ENCODE measurements at places on chromosomes 7 and 10. TPM values are rescaled to one million over a fixed set of nuclear protein-coding genes. Genes with fewer than 3 reads are reported as not detected.

The BCAP29 gene
- polyA plus RNA-seq = 42.0 TPM

DNA sequence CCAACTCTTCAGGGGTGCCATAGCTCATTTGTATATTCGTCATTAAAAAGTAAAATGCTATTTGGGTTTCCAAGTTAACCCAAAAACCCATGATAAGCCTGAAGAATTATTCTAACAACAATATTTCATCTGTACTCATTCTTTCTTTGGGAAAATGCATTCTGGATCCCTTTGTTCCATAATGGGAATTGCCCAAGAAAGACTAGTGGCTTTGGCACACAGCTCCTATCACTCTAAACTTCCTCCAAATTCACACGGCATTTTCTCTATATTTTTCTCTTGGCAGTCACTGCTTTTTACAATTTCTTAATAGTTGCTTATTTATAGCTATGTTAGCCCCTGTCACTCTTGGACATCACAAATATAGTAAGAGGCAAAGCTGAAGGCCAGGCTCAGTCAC is 29.1 kb downstream of the CHCHD3 start:
- no peak for DNase-seq

DNA sequence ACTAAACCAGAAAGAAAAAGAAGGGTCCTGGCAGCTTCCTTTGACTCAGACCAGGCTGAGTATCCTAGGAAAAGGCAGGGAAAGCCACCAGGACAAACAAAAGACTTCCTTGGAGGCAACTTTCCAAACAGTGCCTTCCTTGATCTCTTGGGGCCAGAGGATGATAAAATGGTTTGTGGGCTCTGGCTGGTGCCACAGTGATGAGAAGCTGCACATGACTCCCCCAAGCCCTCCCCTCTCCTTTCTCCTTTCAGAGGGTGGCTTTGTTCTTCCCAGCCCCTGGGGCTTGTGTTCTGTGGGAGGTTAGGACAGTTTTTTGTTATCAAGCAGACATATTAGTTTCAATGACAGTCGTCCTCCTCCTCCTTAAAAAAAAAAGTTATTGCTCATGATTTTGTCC is 183.2 kb downstream of the SEM1 start:
- no peak for DNase-seq

The CADPS2 gene
- 3.9 TPM for polyA plus RNA-seq

DNA sequence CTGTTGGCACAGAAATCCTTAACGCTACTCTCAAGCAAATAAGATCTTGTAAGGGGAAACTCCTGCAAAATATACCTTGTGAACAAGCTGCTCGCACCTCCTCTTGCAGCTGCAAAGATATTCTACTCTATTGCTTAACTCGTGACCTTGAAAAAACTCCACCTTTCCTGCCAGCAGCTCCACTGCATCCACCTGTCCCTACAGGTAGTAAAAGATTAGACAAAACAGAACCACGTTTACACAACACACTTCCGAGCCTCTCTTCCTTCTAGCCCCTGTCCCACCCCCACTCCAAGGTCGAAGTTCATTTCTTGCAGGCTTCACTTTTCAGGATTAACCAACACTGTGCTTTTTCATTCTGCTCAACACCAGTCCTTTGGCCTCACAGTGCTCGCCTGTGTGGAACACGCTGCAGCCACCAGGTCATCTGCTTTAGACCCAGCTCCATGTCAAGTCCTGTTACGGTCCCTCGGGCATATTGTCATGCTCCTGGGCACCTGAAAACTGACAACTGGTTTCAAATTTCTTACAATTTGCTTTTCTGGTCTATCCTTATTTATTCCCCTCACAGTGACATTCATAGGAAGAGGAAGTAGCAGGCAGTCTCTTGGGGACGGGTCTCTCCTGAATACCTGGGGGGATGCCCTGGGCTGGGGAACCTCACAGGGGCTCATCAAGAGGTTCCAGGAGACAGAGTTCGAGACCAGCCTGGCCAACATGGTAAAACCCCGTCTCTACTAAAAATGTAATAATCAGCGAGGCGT is 165.8 kb upstream of the KLF14 start:
- DNase-seq = no peak

The AGBL3 gene
- 4.9 TPM for polyA plus RNA-seq

The BTAF1 gene
- 23.7 TPM for polyA plus RNA-seq

- no peak for DNase-seq
These were observed 5.1 kb upstream of the MYL7 start for GRCh38 chr7:44145969-44146911.

The CALHM1 gene
- 0.04 TPM for polyA plus RNA-seq

- DNase-seq = no peak
These were observed 172.8 kb downstream of the TRIL start for GRCh38 chr7:28785041-28785995.

- no peak for DNase-seq
These were observed 594.3 kb downstream of the REEP3 start for GRCh38 chr10:64115471-64115870.

- no peak for DNase-seq
These were observed 70.0 kb downstream of the CRTAC1 start for GRCh38 chr10:97960269-97961056.

GRCh38 chr7:8184221-8184620 is 77.7 kb downstream of the ICA1 start:
- DNase-seq = no peak

The CDC14C gene
- not detected for polyA plus RNA-seq

The HMX2 gene
- not detected for polyA plus RNA-seq

- DNase-seq = no peak
These were observed 22.4 kb downstream of the GPR141 start for GRCh38 chr7:37705976-37706375.

The CHST3 gene
- 12.4 TPM for polyA plus RNA-seq

- DNase-seq = no peak
These were observed 93.8 kb downstream of the WDR37 start for GRCh38 chr10:1149793-1150637.

DNA sequence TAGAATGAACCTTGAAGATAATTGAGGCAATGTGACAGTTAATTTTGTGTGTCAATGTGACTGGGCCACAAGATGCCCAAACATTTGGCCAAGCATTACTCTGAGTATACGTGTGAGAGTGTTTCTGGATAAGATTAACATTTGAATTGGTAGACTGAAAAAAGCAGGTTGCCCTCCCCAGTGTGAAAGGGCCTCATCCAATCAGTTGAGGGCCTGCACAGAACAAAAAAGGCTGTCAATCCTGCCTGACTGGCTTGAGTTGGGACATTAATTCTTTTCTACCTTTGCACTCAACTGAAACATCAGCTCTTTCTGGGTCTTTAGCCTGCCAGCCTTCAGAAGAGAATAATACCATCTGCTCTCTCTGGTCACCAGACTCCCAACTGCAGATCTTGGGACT is 56.6 kb upstream of the PDE1C start:
- no peak for DNase-seq

The IFIT2 gene
- 5.5 TPM for polyA plus RNA-seq

The SUN3 gene
- not detected for polyA plus RNA-seq

The PON1 gene
- polyA plus RNA-seq = 0.47 TPM

The DKK1 gene
- polyA plus RNA-seq = 0.53 TPM

The CARD11 gene
- 0.67 TPM for polyA plus RNA-seq

DNA sequence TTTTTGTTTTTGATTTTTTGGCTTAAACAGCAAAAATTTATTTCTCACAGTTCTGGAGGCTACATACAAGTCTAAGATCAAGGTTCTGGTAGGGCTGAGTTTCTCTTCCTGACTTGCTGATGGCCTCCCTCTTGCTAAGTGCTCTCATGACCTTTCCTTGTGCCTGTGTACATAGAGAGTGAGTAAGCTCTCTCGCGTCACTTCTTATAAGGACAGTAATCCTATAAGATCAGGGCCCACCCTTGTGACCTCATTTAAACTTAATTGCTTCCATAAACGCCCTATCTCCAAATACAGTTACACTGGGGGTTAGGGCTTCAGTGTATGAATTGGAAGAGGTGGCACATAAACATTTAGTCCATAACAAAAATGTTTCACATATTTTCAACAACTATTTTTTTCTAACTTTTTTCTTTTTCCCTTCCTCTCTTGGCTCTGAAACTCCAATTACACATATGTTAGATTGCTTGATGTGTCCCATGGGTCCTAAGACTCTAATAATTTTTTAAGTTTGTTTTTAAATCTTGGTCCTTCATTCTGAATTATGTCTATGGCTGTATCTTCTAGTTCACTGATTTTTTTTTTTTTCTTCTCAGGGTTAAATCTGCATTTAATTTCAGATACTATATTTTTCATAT is 149.8 kb downstream of the HBP1 start:
- DNase-seq = no peak

GRCh38 chr10:63664341-63664885 is 143.2 kb downstream of the REEP3 start:
- no peak for DNase-seq

The HSPA14 gene
- 14.5 TPM for polyA plus RNA-seq

DNA sequence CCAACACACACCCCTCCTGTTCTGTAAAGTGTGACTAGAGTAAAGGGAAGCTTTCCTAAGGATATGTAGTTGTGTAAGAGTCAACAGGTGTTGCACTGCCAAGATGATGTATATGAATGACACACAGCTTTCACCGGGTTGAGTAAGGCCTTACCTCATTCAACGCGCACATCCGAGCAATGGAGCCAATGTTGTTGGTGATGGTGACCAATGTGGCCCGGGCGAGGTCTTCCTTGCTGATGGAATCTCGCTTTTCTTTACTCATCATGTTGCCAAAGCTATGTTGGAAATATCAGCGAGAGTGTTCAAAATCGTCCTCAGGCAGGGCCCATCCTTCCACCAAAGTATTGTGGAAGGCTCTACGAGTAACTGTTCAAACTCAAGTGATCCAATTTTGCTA is 52.0 kb downstream of the PANK1 start:
- DNase-seq = no peak

All from forelimb muscle (tissue), 1 donor.